Activated naive CD4-positive, alpha-beta T cell treated with anti-CD3 and anti-CD28 coated beads for 36 hours (primary cell): ENCODE measurements at places on chromosomes 4 and X. TPM values are rescaled to one million over a fixed set of nuclear protein-coding genes. Genes with fewer than 3 reads are reported as not detected.

GRCh38 chr4:134668237-134668636 is 466.6 kb upstream of the PABPC4L start:
- no peaks in the 10 kb centered on the region for H3K4me1 ChIP-seq
- H3K36me3 ChIP-seq: no peaks in the 10 kb centered on the region
- H3K27ac ChIP-seq: no peak overlapping the region
- H3K27me3 ChIP-seq: no peaks in the 10 kb centered on the region
- no peak for DNase-seq

The AFM gene
- total RNA-seq: not detected

GRCh38 chrX:109880629-109881028 is 122.3 kb upstream of the TMEM164 start:
- H3K27me3 ChIP-seq: peaks cover 2% of the 10 kb centered on the region
- no peaks in the 10 kb centered on the region for H3K36me3 ChIP-seq
- DNase-seq: no peak
- H3K27ac ChIP-seq: no peak overlapping the region
- no peak overlapping the region for H3K4me3 ChIP-seq

The TLR3 gene
- total RNA-seq: not detected

The C4orf54 gene
- not detected for total RNA-seq

DNA sequence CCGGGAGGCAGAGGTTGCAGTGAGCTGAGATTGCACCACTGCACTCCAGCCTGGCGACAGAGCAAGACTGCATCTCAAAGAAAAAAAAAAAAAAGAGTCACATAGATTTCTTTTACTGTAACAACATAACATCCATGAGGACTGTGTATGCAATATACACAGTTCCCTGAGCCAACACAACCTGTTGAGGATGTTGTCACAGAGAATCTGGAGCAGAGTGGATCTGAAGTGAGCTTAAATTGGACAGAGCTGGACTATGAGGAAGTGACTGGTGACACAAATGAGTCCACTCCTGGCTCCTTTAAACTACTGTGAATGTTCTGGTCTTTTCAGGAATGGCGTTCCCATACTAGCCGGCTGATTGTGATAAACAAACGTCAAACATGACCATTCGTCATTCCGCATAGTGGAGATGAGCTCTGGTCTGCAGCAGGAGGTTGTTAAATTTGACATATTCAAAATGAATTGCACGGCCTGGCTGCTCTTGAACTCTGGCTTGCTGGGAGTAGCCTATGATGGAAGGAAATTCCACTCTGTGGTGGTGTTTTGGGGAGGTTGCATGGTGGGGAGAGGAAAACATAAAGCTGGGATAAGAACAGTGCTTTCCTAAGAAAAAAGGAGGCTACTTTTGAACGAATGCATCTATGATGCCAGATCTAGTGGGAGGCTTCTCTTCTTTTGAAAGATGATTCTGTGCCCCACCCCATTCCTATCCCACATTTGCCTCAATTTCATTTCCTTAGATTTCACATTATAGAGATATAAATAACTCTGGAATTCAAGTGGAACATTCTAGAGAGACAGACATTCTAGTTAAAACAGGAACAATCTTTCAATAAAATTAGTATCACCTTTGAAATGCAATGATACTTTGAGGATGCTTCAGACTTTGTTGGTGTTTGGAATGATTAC is 149.5 kb downstream of the SHROOM3 start:
- no peak overlapping the region for H3K4me3 ChIP-seq
- peaks cover 9% of the 10 kb centered on the region for H3K4me1 ChIP-seq
- no peak for DNase-seq
- H3K27me3 ChIP-seq: peaks cover 53% of the 10 kb centered on the region
- H3K27ac ChIP-seq: no peak overlapping the region
- no peaks in the 10 kb centered on the region for H3K36me3 ChIP-seq

The GC gene
- not detected for total RNA-seq

DNA sequence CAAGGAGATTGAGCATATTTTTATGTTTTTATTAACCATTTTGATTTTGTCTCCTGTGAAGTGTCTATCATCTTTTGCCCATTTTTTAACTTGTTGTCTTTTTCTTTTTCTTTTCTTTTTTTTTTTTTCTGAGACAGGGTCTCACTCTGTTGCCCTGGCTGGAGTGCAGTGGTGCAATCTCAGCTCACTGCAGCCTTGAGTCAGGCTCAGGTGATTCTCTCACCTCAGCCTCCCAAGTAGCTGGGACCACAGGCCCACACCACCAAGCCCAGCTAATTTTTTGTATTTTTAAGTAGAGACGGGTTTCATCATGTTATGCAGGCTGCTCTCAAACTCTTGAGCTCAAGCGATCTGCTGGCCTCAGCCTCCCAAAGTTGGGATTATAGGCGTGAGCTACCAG is 4.6 kb upstream of the ADD1 start:
- H3K4me1 ChIP-seq: peaks cover 60% of the 10 kb centered on the region
- peak overlapping the region; percentile 93 for H3K27ac ChIP-seq
- DNase-seq: peak; percentile 2

- H3K27ac ChIP-seq: no peak overlapping the region
- no peak overlapping the region for H3K4me3 ChIP-seq
- H3K27me3 ChIP-seq: no peaks in the 10 kb centered on the region
- no peak for DNase-seq
Measured at GRCh38 chr4:81870275-81870674, 398.6 kb upstream of the RASGEF1B start.

DNA sequence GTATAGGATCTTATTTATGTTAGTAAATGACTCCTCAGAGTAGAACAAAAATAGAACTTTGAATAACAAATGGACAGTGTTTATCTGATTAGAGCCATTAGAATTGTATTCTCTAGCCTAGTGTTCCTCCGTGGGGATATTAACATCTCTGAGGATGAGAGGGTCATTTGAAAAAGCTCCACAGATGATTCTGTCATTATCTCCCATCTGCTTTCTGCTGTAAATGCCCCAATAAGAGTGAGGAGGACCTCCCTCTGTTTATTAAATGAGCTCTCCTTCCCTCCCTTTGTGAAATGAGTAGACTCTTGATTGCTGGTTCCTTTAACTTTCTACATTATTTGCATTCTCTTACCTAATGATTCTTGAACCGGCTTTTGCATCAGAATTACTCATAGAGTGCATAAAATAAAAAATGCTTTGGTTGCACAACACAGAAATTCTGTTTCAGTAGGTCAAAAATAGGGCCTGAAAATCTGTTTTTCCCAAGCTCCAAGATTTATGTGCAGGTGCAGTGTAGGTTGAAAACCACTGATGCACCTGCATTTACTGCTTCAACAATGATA is 18.0 kb downstream of the GC start:
- no peaks in the 10 kb centered on the region for H3K27me3 ChIP-seq
- no peak for DNase-seq
- H3K4me3 ChIP-seq: no peak overlapping the region
- H3K4me1 ChIP-seq: no peaks in the 10 kb centered on the region
- no peak overlapping the region for H3K27ac ChIP-seq

DNA sequence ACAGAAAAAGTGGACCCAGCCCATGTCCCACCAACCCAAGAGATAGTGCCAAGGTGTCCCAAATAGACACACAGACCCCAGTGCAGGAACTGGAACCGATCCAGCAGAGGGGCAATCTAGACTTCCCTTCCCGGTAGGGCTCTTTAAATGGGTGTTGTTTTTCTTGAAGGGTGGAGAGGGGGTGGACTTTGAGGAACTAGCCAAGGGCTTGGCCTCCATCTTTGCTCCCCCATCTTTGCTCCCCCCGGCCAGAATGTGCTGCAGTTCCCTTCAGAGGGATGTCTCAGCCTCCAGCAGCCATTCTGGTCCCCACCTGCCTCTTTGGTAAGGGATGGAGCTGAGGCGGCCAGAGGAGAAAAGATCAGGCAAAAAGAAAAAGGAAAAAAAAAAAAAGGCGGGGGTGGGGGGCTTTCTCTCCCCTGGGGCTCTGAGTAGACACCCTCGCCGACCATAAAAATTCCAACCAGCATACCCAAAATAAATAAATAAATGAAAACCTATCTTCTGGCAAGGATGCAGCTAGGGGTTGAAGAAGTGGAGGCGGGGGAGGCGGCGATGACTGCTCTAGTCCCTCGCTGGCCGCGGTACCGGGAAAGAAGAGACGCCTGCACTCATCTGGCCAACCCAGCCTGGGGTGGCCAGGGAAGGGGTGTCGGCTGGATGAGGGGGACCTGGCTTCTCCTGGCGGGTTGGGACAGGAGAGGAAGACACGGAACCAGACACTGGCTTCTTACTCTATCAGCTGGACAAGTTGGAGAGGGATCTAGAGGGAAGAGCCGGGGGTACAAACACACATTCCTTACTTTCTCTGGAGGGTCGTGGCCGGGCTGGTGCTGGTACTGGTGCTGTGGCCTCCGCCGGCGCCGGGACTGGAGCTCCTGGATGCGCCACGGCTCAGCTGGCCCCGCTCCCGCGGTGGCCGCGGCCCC is 38.5 kb upstream of the IQSEC2 start:
- no peak for DNase-seq
- H3K27ac ChIP-seq: no peak overlapping the region
- H3K36me3 ChIP-seq: no peaks in the 10 kb centered on the region
- H3K4me1 ChIP-seq: peaks cover 13% of the 10 kb centered on the region

The PPEF2 gene
- 0.21 TPM for total RNA-seq

The GPM6B gene
- total RNA-seq: not detected

DNA sequence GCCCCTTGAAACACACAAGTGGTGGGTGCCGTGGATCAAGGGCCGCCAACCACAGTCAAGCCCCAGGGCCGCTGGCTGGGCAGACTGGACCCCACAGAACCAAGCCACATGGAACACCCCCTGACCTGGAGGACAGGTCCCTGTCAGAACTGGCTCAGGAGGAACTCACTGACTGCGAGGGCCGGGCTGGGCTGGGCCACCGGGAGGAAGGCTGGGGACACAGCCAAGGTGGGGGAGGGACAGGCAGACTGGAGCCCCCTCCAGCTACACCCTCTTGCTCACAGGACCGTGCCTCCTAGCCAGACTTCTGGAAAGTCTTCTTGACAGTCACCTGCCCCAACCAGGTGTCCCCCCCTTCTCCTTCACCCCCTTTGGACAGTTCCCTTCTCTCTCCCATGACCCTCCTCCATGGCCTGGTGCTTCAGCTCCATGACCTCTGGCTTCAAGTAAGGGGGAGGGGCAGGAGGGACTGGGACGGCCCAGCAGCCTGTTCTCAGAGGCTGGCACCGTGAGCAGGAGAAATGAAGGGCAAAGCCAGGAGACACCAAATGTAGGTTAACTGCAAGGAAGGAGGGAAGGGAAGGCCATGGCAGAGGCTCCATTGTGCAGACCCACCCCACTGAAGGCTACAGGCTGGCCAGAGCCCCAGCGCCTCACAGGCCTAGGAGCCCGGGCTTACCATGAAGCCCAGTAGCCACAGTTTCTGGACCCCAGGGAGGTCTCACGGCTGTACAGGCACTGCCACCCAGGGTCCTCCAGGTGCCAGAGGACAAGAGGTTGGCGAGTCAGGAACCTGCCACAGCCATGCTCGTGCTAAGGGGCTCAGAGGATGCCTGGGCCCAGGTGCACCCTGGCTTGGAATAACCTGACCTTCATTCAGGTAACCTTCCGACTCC is 22.6 kb upstream of the DUSP9 start:
- no peaks in the 10 kb centered on the region for H3K27me3 ChIP-seq
- no peak overlapping the region for H3K4me3 ChIP-seq
- no peaks in the 10 kb centered on the region for H3K4me1 ChIP-seq
- no peak for DNase-seq
- H3K27ac ChIP-seq: no peak overlapping the region

DNA sequence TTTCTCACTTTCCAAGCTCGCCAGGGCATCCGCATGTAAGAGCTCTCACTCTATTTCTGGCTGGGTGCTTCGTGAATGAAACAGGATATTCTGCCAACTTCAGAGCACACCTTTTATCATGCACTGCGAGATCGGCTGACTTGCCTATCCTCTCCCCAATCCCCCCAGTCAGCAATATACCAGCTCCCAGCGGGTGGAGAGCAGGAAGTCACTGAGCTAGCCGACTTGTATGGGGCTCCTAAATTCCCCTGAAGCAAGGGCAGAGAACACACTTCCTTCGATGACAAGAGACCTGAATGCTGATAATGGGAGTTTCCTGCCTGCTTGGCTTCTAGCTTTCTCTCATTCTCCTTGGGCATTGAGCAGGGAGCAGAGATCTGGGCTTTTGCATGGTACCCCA is 33.8 kb upstream of the MAMLD1 start:
- H3K27me3 ChIP-seq: no peaks in the 10 kb centered on the region
- no peak overlapping the region for H3K4me3 ChIP-seq
- H3K36me3 ChIP-seq: no peaks in the 10 kb centered on the region

The SHROOM3 gene
- total RNA-seq: 0.21 TPM

GRCh38 chr4:159725571-159725970 is 622.7 kb downstream of the RAPGEF2 start:
- H3K27me3 ChIP-seq: no peaks in the 10 kb centered on the region
- no peaks in the 10 kb centered on the region for H3K4me1 ChIP-seq
- H3K36me3 ChIP-seq: no peaks in the 10 kb centered on the region
- no peak overlapping the region for H3K27ac ChIP-seq
- no peak for DNase-seq

DNA sequence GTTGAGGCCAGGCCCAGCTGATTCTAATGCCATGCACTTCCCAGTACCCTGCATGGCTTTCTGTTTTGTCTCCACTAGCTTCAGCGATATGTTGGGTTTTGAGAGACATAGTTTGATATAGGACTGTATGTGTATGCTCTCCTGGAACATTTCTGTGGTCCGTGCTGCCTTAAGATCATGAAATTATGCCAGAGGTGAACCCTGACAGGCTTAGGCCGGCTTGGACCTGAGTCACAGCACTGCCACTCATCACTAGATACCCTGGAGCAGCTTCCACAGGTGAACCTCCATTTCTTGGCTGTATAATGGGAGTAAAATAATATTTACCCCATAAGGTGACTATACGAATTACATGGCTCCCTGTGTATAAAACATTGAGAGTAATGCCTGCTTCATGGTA is 6.4 kb downstream of the SGMS2 start:
- no peaks in the 10 kb centered on the region for H3K36me3 ChIP-seq
- DNase-seq: no peak
- H3K27ac ChIP-seq: no peak overlapping the region

DNA sequence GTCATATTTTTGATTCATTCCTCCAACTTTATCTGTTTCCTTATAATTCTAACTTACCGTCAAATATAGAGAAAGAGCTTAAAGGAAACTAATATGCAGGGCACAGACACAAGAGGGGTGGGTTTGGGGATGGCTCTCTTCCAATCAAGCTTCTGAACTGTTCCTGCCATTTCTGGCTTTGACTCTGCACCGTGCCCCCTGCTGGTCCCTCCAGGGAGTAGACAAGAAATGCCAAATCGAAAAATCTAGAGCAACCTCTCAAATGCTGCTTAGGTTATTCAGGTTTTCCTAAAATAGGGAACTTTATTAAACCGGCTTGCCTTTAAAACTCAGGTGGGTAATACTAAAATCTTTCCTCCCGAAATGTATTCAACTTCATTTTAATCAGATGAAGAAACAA is 39.8 kb upstream of the VCX3A start:
- H3K4me3 ChIP-seq: no peak overlapping the region
- DNase-seq: peak; percentile 3
- H3K27me3 ChIP-seq: no peaks in the 10 kb centered on the region
- no peak overlapping the region for H3K27ac ChIP-seq
- no peaks in the 10 kb centered on the region for H3K36me3 ChIP-seq

GRCh38 chrX:1587161-1587560 is 4.2 kb upstream of the AKAP17A start:
- H3K36me3 ChIP-seq: peaks cover 2% of the 10 kb centered on the region
- H3K4me3 ChIP-seq: no peak overlapping the region
- H3K4me1 ChIP-seq: peaks cover 18% of the 10 kb centered on the region
- no peaks in the 10 kb centered on the region for H3K27me3 ChIP-seq
- DNase-seq: no peak

The RPS6KA6 gene
- not detected for total RNA-seq
